ENCODE measurements at places on chromosomes 7 and 10. TPM values are rescaled to one million over a fixed set of nuclear protein-coding genes. Genes with fewer than 3 reads are reported as not detected.

DNA sequence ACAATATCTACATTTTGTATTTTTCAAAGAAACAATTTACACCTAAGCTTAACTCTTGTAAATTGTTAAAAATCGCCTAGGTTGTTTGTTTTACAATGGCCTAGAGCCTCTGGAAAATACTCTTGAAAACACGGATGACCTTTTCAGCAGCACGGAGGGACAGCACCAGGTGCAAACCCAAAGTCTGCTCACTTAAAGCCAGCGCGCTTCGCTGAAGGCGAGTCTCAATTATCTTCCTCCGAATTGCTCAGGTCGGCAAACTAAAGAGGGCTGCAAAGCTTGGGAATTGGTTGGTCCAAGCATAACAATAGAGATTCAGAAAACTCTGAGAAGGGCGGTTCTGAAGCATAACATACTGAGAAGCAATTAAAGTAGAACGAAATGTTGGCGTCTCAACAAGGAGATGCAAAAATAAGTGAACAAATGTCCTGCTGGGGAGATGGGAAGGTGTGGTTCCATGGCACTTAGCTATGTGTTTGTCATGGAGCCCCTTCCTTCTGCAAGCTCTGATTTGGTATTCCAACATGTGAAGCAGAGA lies 139.9 kb upstream of the PITRM1 start:
- DNase-seq = no peak

- no peak for DNase-seq
These were observed 244.9 kb upstream of the LRRTM3 start for GRCh38 chr10:66680886-66681285.

DNA sequence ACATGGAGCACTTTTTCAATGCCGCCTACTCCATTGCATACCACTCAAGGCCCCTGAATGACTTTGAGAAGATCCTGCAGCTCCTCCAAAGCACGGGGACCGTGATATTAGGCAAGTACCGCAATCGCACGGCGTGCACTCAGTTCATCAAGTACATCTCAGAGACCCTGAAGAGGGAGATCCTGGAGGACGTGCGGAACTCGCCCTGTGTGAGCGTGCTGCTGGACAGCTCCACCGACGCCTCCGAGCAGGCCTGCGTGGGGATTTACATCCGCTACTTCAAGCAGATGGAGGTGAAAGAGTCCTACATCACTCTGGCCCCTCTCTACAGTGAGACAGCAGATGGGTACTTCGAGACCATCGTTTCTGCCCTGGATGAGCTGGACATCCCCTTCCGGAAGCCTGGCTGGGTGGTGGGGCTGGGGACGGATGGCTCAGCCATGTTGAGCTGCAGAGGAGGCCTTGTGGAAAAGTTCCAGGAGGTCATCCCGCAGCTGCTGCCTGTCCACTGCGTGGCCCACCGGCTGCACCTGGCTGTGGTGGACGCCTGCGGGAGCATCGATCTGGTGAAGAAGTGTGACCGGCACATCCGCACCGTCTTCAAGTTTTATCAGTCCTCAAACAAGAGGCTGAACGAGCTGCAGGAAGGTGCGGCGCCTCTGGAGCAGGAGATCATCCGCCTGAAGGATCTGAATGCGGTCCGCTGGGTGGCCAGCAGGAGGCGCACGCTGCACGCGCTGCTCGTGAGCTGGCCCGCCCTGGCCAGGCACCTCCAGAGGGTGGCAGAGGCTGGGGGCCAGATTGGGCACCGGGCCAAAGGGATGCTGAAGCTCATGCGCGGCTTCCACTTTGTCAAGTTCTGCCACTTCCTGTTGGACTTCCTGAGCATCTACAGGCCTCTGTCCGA lies 12.7 kb upstream of the ATP6V0E2 start:
- no peak for DNase-seq

GRCh38 chr7:10212649-10213048 lies 761.0 kb upstream of the PHF14 start:
- no peak for DNase-seq

GRCh38 chr10:114083040-114083439 lies 39.4 kb downstream of the ADRB1 start:
- DNase-seq = no peak

- no peak for DNase-seq
These were observed 64.1 kb downstream of the DOCK1 start for GRCh38 chr10:126969310-126969709.

DNA sequence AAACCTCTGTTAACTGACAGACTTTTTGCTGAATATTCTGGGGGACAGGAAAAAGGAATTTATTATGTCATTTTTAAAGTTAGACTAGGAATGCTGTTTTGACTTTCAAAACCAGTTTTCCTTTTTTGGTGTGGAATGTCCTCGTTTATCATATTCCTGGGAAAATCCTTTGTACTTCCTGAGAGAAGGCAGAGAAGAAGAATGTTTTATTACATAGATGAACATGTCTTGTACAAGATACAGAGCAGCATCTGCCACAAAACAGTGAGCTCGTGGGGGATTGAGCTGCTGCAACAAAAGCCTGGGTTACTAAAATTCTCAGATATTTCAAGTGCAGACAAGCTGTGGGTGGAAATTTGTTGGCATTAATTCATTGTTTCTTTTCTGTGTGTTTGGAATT lies 20.2 kb downstream of the MCU start:
- DNase-seq = no peak

DNA sequence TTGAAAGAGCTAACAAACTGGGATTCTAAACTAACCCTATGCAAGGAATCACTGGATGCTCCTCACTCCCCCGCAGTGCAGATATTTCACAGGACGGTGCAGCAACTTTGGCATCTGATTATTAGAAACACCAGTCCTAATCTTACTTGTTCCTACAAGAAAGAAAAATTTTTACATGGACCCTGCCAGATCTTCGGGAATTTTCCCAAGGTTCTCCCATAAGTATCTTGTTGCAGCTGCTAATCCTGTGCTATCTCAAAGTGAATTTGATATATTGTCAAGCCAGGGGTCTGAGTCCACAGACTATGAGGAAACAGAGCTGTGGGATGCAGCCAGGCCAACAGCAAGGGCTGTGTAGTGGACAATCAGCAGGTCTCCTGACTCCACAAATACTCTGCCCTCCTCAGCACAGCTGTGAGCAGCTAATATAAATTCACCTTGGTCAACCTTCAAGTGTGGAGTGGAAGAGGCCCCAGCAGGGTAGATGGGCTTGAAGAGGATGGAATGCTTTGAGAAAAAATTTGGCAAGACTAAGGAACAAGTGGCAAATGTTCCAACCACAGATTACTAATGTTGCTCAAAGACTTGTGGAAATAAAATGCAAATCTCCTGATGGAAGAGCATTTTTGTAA lies 25.6 kb downstream of the VSTM4 start:
- no peak for DNase-seq

GRCh38 chr7:147803606-147804005 lies 787.0 kb upstream of the C7orf33 start:
- no peak for DNase-seq

- no peak for DNase-seq
These were observed 25.9 kb upstream of the RNF32 start for GRCh38 chr7:156614434-156615264.

GRCh38 chr7:518630-519483 lies 789 bp downstream of the PDGFA start:
- no peak for DNase-seq

DNA sequence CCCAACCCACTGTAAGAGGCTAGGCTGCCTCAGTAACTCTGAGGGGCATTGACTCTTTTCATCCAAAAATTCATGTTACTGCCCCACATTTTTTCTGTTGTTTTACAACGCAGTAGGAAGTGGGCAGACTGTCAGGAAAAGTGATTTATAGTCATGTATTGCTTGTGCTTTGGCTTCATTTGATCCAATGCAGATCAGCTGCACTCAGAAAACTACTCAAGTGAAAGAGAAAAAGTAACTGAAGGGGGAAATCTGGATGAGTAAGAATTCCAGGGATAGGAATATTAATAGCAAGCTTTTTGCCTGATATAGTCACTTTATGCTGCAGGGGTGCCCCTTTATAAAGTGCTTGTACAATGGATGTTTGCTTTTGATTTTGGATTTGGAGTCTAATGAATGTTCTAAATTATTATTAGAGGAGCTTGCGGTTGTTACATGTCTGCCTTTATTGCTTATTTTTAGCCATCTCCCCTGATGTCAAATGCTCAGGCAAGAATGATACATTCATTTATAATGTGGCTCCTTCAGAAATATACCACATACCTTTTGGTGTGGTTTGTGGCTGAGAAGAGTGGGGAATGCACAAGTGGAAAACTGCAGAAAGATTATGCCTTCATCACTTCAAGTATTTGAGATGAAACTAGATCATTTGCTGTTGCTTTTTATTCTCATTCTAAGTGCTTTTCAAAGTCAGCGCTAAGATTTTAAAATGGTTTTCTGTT lies 86.1 kb downstream of the EGFR start:
- peak; percentile 52 for DNase-seq

GRCh38 chr7:134289423-134289822 lies 27.3 kb downstream of the SLC35B4 start:
- no peak for DNase-seq

DNA sequence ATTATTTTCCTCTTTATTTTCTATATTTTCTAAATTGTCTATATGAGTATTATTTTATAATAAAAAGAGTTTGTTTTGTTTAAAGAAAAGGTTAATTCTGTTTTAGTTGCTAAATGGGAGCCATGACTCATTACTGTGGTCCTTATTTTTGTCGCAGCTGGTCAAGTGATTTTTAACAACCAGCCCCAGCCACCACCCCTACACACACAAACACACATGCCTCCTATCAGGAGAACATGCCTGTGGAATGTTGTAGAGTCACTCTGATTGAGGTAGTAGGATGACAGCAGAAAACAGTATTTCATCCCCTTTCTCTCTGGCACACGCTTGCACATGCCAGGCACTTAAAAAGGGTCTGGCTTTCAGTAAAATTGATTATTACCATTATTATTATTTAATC lies 68.6 kb upstream of the GDF10 start:
- DNase-seq = no peak

- DNase-seq = peak; percentile 25
These were observed 608 bp downstream of the AKR1B10 start for GRCh38 chr7:134527979-134528371.

GRCh38 chr7:12731775-12732174 lies 44.3 kb downstream of the ARL4A start:
- no peak for DNase-seq

- no peak for DNase-seq
These were observed 1.5 kb downstream of the INA start for GRCh38 chr10:103278537-103278823.

DNA sequence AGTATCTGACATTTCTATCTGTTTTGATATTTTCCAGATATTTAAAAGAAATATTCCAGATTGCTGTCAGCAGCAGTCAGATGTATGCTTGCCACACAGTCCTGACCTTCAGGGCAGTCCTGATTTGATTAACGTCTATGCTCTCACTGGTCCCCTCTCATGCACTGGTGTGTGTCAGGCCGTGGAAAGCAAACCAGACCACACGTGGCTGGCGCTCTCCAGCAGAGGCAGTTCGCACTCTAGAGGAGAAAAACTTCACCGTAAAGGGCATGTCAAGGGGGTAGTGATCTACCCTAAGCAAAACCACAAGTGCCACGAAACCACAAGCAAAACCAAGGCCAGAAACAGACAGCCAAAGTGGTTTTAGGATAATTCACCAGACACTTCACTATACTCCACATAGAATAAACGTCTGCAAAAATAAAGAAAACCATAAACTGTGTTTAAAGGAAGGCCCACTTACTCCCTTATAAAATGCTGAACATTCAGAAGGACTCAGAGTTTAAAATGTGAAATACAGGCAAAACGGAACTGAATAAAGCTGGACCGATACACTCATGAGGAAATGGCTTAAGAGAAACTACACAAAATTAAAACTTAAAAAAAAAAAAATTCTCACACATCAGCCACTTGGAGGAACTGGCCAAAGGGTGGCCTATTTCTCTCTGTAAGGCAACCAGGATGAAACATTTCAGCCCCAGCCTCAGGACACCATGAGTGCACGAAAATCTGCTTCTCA lies 26.4 kb downstream of the PARP12 start:
- DNase-seq = no peak

- DNase-seq = no peak
These were observed 52.6 kb downstream of the CAV1 start for GRCh38 chr7:116577320-116577871.

DNA sequence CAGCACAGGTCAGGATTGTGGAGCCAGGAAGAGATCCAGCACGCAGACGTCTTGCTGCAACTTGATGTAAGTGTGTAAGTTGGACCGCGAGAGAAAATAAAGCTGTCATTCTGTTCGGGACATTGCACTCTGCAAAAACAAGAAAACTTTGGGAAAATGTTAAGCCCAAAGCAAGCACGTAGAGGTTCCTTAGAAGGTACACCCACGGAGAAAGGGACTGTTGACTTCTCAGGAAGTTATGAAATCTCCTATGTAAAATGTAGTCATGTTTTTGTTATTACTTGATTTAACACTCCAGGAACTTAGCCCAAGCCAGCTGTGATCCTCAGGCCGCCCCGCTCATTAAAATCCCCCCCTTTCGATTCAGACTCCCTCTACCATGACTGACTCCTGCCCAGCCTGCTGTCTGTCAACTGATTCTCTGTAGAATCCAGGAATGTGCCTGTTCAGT lies 196.1 kb upstream of the TCF7L2 start:
- DNase-seq = no peak

GRCh38 chr10:128642502-128642901 lies 516.3 kb upstream of the MKI67 start:
- no peak for DNase-seq

AOC1 gene
- 0.59 TPM for total RNA-seq

TEX47 gene
- total RNA-seq = not detected

ZNF425 gene
- 2.4 TPM for total RNA-seq

LRRC18 gene
- total RNA-seq = 0.39 TPM

AKR1C4 gene
- not detected for total RNA-seq

CDK14 gene
- 51.6 TPM for total RNA-seq

PNLIPRP3 gene
- total RNA-seq = 5.8 TPM

GRK5 gene
- 10.7 TPM for total RNA-seq

LDB3 gene
- total RNA-seq = 25.0 TPM

CALML5 gene
- 133 TPM for total RNA-seq

TMEM236 gene
- total RNA-seq = 0.69 TPM

EMX2 gene
- total RNA-seq = 5.5 TPM

KIAA1549 gene
- total RNA-seq = 3.0 TPM

ADRB1 gene
- 0.79 TPM for total RNA-seq

RNF148 gene
- 0.89 TPM for total RNA-seq

Measured in skin of body (tissue), 3 donors.